NCI-H187 treated with DMSO at 0.1 percent for 48 hours (cell line): ENCODE measurements at places on chromosomes 1 and 21.

GRCh38 chr1:42931108-42931539 lies 27.5 kb downstream of the SLC2A1 start:
- no peak for DNase-seq

- DNase-seq, result no peak
These were observed 494.7 kb upstream of the ADGRL2 start for GRCh38 chr1:81305997-81306452.

- DNase-seq, result no peak
These were observed 5.0 kb upstream of the ACOT11 start for GRCh38 chr1:54542962-54543539.

- DNase-seq, result no peak
These were observed 19.0 kb downstream of the ESPN start for GRCh38 chr1:6443339-6444115.

- no peak for DNase-seq
These were observed 206.6 kb downstream of the APP start for GRCh38 chr21:25964015-25964414.

DNA sequence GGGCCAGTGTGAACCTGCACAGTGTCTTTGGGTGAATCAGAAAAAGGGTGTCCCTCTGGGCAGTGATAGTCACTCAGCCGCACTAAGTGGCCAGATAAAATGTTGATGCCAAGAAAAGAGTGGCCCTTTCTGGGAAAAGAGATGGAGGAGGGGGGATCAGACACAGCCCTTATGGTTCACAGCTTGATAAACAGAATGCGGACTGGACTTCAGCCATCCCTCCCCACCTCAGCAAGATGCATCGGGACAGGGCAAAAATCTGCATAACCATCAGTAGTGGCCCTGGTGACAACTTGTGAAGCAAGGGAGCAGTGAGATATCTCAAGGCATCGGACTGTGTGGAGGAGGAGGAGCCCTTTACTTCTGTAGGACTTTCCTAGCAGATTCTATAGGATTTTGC lies 353.8 kb upstream of the PLXNA2 start:
- DNase-seq, result no peak

DNA sequence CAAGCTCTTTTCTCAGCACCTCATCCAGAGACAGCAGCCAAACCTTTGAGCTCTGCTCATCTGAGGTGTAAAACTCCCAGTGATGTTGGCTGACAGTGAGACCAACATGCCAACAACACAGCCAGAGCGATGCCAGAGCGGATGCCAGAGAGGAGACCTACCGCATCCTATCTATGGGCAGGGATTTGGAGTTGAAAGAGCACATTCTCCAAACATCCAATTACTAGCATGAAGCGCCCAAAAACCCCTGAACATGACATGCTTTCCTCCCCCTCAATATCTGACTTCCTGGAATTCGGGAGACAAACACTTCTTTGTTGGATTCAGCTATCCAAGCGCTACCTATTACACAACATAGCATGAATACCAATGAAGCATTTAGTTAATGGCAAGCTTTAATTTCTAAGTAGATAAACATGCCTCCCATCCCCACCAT lies 23.1 kb upstream of the PAXBP1 start:
- DNase-seq, result no peak
